ENCODE measurements at places on chromosomes 16 and 17. TPM values are rescaled to one million over a fixed set of nuclear protein-coding genes. Genes with fewer than 3 reads are reported as not detected.

The SBK1 gene
- total RNA-seq = not detected

The PDE6G gene
- total RNA-seq = 2.1 TPM

- no peaks in the 10 kb centered on the region for H3K27me3 ChIP-seq
- no peaks in the 10 kb centered on the region for H3K4me1 ChIP-seq
- no peaks in the 10 kb centered on the region for H3K36me3 ChIP-seq
- no peak overlapping the region for H3K27ac ChIP-seq
- DNase-seq = no peak
Observed at GRCh38 chr16:4332623-4333307, 16.9 kb downstream of the GLIS2 start.

DNA sequence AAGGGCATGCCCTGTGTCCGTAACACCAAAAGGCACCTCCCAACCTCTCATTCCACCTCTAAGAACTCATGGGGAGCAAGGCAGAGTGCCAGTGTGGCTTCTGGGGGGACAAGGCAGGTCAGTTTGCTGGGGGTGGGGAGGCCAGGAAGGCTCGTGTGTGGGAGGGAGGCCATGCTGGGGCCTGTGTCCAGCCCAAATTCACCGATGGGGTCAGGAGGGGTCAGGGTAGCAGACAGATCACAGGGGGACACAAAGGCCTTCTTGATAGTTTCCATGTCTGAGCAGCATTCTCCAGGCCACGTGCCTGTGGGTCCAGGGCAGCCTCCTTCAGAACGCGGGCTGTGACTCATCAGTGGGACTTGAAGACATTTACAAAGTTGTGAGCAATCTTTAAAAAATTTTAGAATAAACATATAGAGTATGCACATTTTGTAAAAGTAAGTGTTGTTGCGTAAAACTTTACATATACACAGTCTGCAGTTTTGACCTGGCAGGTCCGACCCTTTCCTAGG, 20.9 kb downstream of the SPACA3 start:
- H3K4me3 ChIP-seq = no peak overlapping the region
- no peak overlapping the region for H3K27ac ChIP-seq
- no peak for DNase-seq
- no peaks in the 10 kb centered on the region for H3K27me3 ChIP-seq
- H3K36me3 ChIP-seq = no peaks in the 10 kb centered on the region
- H3K4me1 ChIP-seq = no peaks in the 10 kb centered on the region

DNA sequence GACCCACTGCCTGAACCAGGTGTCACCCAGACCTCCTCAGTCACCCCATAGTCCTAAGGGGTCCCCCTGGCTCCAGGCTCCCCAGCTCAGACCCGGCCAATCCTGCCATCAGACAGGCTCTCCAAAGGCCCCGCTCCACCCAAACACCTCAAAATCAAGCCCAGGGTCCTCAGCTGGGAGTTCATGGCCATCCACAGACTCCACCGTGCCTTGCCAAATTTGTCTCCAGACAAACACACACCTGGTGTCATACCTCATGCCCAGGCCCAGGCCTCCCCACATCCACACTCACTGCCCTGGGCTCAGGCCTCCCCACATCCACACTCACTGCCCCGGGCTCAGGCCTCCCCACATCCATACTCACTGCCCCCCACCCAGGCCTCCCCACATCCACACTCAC, 12.5 kb downstream of the RPH3AL start:
- no peak overlapping the region for H3K27ac ChIP-seq
- no peak for DNase-seq
- no peak overlapping the region for H3K4me3 ChIP-seq

The WSCD1 gene
- total RNA-seq = 12.7 TPM

DNA sequence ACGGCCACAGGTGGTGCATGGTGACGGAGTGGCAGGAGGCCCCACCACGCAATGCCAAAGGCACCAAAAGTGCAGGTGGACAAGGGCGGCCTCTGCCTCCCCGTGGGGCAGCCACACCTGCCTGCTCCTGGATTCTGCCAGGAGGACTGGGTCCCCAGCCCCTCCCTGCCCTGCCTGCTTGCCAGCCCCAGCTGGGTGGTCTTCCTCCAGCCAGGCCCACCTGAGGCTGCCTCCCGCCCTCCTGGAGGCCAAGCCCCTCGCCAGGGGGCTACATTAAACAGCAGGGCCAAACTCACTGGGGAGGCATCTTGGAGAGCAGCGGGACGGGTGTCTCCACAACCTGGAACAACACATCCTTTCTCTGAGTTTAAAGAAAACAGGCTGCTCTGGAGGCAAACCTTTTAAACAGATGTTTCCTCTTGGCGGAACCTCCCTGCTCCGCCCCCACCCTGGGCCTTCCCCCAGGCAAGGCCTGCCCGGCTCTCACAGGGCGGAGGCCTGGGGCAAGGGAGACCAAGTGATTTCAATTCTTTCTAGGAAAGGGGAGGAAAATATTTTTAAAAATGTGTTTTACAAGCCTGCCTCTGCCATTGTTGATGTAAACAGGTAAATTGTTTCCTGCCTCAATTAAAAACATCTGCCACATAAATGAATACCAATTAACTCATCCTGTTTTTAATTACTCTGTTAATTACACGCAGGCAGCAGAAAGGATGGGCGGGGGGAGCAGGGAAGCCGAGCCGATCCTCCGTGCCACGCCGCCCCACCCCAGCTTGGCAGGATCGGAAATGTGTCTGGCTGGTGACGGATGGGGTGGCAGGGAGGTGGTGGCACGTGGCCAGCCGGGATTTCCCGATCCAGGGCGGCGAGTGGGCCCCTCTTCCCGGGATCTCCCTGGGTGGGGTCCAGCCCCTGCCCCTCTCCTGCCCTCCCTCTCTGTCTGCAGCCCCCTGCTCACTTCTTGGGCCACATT, 54.4 kb upstream of the PABPN1L start:
- H3K36me3 ChIP-seq = no peaks in the 10 kb centered on the region
- H3K4me1 ChIP-seq = no peaks in the 10 kb centered on the region
- no peak overlapping the region for H3K4me3 ChIP-seq
- peak overlapping the region; percentile 51 for H3K27ac ChIP-seq
- DNase-seq = peak; percentile 70
- no peaks in the 10 kb centered on the region for H3K27me3 ChIP-seq

The DUSP3 gene
- total RNA-seq = 88.1 TPM

- DNase-seq = no peak
- no peaks in the 10 kb centered on the region for H3K36me3 ChIP-seq
- no peak overlapping the region for H3K4me3 ChIP-seq
- H3K27ac ChIP-seq = no peak overlapping the region
- no peaks in the 10 kb centered on the region for H3K27me3 ChIP-seq
- no peaks in the 10 kb centered on the region for H3K4me1 ChIP-seq
Observed at GRCh38 chr17:63685041-63685440, 14.9 kb downstream of the LIMD2 start.

DNA sequence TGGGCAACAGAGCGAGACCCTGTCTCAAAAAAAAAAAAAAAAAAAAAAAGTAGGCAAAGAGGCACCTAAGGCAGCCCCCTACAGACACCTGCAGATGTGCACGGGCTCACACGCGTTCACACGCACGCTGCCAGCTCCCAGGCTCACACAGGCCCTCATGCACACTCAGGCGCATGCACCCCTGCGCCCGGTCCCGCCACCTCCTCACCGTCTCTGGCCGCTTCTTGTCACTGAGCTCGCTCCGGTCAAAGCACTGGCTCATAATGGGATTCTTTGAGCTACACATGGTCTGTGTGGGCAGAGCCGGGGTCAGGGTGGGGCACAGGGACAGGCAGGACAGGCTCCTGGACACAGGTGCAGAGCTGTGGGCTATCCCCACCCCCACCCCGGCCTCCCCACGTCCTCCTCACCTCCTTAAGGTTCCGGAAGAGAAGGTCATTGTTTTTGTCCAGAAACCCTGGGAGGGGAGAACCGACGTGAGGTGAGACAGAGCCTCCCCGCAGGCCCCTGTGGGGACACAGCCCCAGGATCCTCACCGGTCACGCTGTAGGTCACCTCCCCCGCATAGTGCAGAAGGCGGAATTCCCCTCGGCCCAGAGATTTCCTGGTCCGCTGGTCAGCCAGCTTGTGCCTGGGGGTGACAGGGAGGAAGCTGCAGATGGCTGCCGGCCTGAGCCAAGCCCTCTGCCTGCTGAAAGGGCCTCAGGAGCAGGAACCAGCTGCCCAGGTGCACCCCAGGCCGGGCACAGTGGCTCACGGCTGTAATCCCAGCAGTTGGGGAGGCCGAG, 17.9 kb downstream of the MYO1C start:
- peak overlapping the region; percentile 33 for H3K27ac ChIP-seq
- H3K4me3 ChIP-seq = no peak overlapping the region
- H3K36me3 ChIP-seq = no peaks in the 10 kb centered on the region
- DNase-seq = no peak

DNA sequence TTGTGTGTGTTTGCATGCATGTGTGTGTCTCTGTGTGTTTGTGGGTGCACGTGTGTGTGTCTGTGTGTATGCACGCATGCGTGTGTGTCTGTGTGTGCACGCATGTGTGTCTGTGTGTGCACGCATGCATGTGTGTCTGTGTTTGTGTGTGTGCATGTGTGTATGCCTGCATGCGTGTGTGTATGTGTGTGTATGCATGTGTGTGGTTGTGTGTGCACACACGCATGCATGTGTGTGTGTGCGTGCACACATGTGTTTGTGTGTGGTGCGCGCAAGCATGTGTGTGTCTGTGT, 239.9 kb upstream of the TNRC6C start:
- no peaks in the 10 kb centered on the region for H3K27me3 ChIP-seq
- H3K27ac ChIP-seq = no peak overlapping the region
- no peak for DNase-seq
- H3K36me3 ChIP-seq = no peaks in the 10 kb centered on the region
- no peak overlapping the region for H3K4me3 ChIP-seq

The SHISA9 gene
- total RNA-seq = not detected

DNA sequence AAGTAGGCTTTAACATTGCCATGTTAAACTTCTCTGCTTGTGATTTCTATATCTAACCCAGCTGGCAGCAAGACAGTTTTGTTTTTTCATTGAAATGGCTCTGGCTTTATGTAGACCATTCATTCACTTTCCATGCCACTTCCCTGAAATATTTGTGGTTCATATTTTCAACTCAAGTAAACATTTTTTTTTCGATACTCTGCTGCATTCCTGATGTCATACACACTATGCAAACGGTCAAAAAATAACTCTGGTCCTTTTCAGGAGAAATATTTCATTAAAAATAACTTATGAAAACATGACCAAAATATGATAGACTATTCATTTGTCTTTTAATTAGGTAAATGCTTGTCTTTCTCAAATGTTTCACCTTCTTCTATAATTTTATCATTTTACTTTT, 116.3 kb downstream of the USP22 start:
- H3K27ac ChIP-seq = peak overlapping the region; percentile 89
- H3K36me3 ChIP-seq = no peaks in the 10 kb centered on the region
- peak overlapping the region; percentile 2 for H3K4me3 ChIP-seq
- H3K4me1 ChIP-seq = peaks cover 5% of the 10 kb centered on the region

DNA sequence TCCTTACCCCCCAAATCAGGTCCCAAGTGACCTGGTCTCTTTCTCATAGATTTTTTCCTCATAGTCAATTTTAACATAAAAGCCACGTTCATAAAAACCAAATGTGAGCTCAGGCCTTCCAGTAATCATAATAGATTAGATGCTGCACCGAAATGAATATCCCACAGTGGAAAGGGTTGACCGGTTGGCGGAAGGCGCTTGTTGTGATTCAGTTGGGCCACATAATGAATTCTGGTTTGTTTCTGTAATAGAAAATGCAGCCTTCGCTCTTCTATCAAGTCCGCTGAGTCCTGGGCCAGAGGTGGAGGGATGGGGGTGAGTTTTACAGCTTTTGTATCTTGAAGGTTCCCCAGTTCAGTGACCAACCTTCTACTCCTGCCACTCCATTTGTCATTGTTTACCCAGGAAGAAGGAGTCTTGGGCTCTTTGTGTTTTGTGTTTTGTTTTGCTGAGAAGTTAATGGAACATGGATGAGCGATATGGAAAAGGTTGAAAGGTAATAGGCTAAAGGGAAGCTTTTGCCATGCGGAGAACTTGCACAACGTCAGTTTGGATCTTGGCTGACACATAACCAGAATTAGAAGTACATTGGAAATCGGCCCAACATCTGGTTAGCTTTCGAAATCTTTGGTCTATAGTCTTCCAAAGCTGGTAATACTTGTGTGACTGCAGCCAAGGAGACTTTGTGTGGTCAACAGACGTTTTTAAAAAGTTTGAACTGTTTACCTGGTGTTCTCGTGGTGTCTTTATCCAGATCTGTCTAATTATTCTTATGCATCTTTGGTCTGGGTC, 89.5 kb downstream of the CLEC16A start:
- peak overlapping the region; percentile 52 for H3K27ac ChIP-seq
- H3K4me3 ChIP-seq = no peak overlapping the region
- DNase-seq = peak; percentile 85
- no peaks in the 10 kb centered on the region for H3K36me3 ChIP-seq
- no peaks in the 10 kb centered on the region for H3K4me1 ChIP-seq

GRCh38 chr17:29074488-29074887, 31.5 kb downstream of the PIPOX start:
- H3K27me3 ChIP-seq = no peaks in the 10 kb centered on the region
- no peak for DNase-seq
- H3K36me3 ChIP-seq = no peaks in the 10 kb centered on the region
- H3K4me3 ChIP-seq = no peak overlapping the region

The EPX gene
- not detected for total RNA-seq

DNA sequence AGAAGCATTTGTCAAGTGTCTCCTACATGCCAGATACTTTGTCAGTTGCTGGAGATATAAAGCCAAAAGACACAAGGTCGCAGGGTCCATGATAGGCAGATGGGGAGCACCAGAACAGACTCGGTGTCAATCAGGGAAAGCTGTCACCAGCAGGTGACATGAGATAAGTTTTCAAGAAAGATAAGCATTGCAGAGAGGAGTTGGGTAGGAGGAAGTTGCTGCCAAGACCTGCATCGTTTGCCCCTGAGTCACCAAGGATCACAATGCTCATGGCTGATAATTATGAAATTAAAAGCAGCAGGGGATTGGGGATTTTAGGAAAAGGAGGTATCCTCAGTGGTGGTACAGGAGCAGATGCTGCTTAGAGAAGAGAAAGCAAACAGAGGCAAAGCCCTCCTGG, 551.1 kb upstream of the CDH11 start:
- H3K27ac ChIP-seq = no peak overlapping the region
- no peaks in the 10 kb centered on the region for H3K4me1 ChIP-seq
- no peak for DNase-seq
- no peaks in the 10 kb centered on the region for H3K36me3 ChIP-seq
- H3K4me3 ChIP-seq = no peak overlapping the region

The ZNF597 gene
- 5.2 TPM for total RNA-seq

DNA sequence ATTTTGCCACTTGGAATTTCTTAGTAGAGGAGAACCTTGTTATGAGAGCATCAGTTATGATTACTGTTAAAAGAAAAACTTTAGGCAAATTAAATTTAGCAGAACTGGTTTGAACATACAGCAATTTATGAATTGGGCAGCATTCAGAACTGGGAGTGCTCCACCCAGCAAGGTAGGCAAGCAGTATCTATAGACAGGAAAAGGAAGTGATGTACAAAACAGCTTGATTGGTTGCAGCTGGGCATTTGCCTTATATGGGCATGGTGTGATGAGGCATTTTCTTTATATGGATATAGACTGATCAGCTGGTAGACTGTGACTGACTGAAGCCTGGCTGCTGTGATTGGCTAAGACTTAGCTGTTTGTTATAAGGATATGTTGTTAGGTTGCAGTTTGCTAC, 17.6 kb upstream of the CYLD start:
- H3K4me3 ChIP-seq = no peak overlapping the region
- no peaks in the 10 kb centered on the region for H3K27me3 ChIP-seq
- no peaks in the 10 kb centered on the region for H3K4me1 ChIP-seq
- no peaks in the 10 kb centered on the region for H3K36me3 ChIP-seq
- no peak overlapping the region for H3K27ac ChIP-seq

GRCh38 chr16:66136841-66137240, 229.7 kb upstream of the CDH5 start:
- no peak overlapping the region for H3K27ac ChIP-seq
- H3K4me1 ChIP-seq = no peaks in the 10 kb centered on the region
- DNase-seq = no peak
- H3K27me3 ChIP-seq = no peaks in the 10 kb centered on the region
